ENCODE measurements at places on chromosomes 5 and 9. TPM values are rescaled to one million over a fixed set of nuclear protein-coding genes. Genes with fewer than 3 reads are reported as not detected.

DNA sequence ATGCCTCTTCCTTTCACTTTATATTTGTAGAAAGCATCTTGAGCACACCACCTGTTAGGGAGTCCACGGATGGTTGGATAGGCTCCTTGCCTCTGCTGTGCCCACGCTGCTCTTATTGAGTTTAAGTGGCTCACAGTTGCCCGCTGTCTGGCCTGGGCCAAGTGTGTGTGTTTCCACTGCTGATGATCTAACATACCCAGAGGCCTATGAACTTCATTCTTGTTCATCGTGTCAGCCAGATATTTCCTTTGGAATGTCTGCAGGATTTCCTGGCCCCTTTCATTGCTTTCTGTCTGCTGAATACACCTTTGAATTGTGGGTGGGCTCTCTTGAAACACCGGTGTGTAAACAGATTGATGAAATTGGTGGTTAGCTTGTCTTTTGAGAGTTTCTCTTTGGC lies 46.6 kb downstream of the MVB12B start:
- DNase-seq = no peak
- H3K27ac ChIP-seq = no peak overlapping the region
- no peaks in the 10 kb centered on the region for H3K36me3 ChIP-seq
- no peaks in the 10 kb centered on the region for H3K27me3 ChIP-seq

DNA sequence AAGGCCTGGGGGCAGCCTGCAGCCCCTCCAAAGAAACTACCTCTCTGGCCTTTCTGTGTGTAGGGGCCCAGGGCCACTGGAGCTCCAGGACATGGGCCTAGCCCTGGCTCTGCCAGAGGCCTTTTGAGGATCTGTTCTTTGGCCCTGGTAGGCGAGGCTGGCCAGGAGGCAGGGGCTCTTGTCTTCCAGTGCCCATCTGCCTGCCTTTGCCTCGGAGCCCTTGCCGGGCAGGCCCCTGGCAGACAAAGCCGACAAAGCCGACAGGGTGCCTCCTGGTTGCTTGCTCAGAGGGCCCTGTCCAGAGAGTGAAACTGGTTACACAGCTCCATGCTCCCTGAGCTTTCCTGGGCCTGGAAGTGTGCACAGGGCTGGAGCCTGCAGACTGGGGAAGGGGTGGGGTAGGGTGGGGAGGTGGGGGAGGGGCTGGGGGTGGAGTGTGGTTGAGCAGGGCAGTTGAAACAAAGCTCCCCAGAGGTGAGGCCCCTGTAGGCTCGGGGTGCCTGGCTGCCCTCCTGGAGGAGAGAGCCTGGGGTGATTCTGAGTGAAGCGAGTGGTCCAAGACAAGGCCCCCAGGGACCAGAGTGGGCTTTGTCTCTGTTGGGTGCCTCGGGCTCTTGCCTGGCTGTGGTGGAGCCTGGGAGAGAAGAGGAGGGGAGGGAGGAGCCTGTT lies 29.3 kb downstream of the PTPA start:
- H3K27me3 ChIP-seq = no peaks in the 10 kb centered on the region
- peaks cover 25% of the 10 kb centered on the region for H3K4me1 ChIP-seq
- H3K27ac ChIP-seq = peak overlapping the region; percentile 97
- H3K4me3 ChIP-seq = peak overlapping the region; percentile 71
- H3K36me3 ChIP-seq = peaks cover 49% of the 10 kb centered on the region
- DNase-seq = peak; percentile 21

DNA sequence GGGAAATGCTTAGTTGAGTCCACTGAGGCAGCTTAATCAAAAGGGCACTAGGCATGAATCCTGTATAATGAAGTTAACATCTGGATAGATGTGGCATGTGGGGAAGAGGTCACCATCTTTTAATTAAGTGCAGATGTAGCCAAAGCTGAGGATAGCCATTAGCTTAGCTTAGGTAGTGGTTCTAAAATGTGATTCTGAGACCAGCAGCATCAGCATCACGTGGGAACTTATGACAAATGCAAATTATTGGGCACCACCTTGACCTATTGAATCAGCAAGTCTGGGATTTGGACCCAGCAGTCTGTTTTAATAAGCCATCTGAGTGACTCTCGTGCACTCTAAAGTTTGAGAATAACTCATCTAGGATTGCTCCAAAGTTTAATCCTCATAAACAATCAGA lies 63.8 kb downstream of the SNCAIP start:
- no peak overlapping the region for H3K4me3 ChIP-seq
- no peak for DNase-seq
- H3K36me3 ChIP-seq = no peaks in the 10 kb centered on the region
- no peak overlapping the region for H3K27ac ChIP-seq
- H3K4me1 ChIP-seq = no peaks in the 10 kb centered on the region

- no peak overlapping the region for H3K27ac ChIP-seq
- H3K27me3 ChIP-seq = no peaks in the 10 kb centered on the region
- DNase-seq = no peak
- no peaks in the 10 kb centered on the region for H3K4me1 ChIP-seq
- no peaks in the 10 kb centered on the region for H3K36me3 ChIP-seq
- no peak overlapping the region for H3K4me3 ChIP-seq
Observed at GRCh38 chr9:125756518-125756917, 9.3 kb downstream of the PBX3 start.

- DNase-seq = no peak
- H3K4me3 ChIP-seq = no peak overlapping the region
Observed at GRCh38 chr5:168262042-168262743, 29.3 kb upstream of the WWC1 start.

GRCh38 chr9:120724757-120725400 lies 10.6 kb upstream of the MEGF9 start:
- no peak overlapping the region for H3K4me3 ChIP-seq
- no peak overlapping the region for H3K27ac ChIP-seq
- DNase-seq = no peak
- peaks cover 12% of the 10 kb centered on the region for H3K4me1 ChIP-seq

DNA sequence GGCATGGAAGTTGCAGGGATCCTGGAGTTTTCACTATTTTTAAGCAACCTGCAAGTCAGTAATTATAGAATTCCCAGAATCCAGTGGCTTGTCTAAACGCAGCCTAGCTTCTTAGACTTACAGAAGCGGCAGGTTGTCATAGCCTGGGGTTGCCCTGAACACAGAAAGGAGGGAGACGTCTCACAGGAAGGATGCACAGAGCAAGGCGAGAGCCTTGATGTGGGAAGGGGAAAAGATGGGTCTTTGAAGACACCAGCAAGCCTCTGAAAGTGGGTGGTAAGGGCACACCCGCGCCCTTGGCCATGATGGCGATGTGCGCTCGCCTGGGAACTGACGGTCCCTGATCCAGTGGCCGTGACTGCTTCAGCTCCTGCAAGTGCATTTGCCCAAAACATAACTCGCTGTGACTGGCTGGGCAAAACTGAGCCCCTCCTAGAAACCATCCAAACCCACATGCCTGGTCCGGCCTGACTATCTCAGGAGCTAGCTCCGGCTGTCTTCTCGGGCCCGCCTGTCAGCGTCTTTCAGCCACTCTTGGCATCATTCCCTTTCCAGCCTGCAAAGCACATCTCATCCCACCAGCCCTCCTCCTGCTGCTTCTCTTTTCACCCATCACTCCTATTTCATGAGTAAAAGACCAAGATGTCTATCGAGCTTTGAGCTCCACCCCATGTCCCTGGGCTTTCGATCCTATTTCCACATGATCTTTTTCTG lies 17.1 kb downstream of the FBP1 start:
- DNase-seq = no peak
- no peaks in the 10 kb centered on the region for H3K27me3 ChIP-seq
- no peaks in the 10 kb centered on the region for H3K36me3 ChIP-seq
- H3K27ac ChIP-seq = no peak overlapping the region
- no peaks in the 10 kb centered on the region for H3K4me1 ChIP-seq

DNA sequence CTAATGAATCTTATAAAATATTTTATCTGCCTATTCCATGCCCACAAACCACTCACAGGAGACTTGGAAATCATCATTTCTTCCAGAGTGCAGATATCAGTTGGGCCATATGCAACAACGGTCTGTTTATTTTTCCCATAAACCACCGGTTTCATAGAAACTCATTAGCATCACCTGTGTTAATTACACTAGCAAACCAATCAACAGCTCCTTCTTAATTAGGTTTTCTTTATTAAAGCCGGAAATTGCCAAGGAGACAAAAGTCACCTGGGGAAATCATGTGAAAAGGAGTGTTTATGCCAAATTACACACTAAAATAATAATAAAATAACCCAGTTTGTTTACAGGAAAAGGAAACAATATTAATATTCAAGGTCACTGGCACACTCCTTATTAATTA lies 129.6 kb downstream of the EBF1 start:
- H3K36me3 ChIP-seq = no peaks in the 10 kb centered on the region
- no peak overlapping the region for H3K27ac ChIP-seq
- H3K27me3 ChIP-seq = no peaks in the 10 kb centered on the region
- H3K4me1 ChIP-seq = peaks cover 2% of the 10 kb centered on the region

- no peak overlapping the region for H3K4me3 ChIP-seq
- DNase-seq = no peak
- H3K4me1 ChIP-seq = peaks cover 11% of the 10 kb centered on the region
- H3K36me3 ChIP-seq = peaks cover 12% of the 10 kb centered on the region
- no peaks in the 10 kb centered on the region for H3K27me3 ChIP-seq
Observed at GRCh38 chr5:16471387-16471786, 5.8 kb upstream of the ZNF622 start.

GRCh38 chr9:121813519-121814210 lies 162.2 kb downstream of the DAB2IP start:
- no peak for DNase-seq
- H3K27me3 ChIP-seq = no peaks in the 10 kb centered on the region
- no peaks in the 10 kb centered on the region for H3K4me1 ChIP-seq
- no peak overlapping the region for H3K27ac ChIP-seq

DNA sequence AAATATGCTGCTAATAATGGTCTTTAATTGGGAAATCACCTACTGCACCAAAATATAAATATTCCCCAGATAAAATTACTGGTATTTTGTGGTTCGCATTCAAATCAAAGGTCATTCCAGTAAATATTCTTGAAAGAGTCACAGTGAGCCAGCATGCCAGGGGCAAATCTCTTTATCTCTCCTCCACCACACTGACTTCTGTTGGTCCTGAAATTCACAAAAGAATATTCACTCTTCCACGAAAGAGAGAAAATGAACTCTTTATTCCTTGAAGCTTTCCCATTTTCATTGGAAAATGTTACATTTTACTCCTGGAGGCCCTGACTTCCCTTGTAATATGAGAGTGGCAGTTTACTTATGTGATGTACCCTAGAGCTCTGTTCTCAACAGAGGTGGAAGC lies 39.7 kb downstream of the ZNF366 start:
- no peak overlapping the region for H3K4me3 ChIP-seq
- H3K27ac ChIP-seq = no peak overlapping the region
- peaks cover 38% of the 10 kb centered on the region for H3K27me3 ChIP-seq
- DNase-seq = no peak

- no peaks in the 10 kb centered on the region for H3K36me3 ChIP-seq
- no peaks in the 10 kb centered on the region for H3K27me3 ChIP-seq
- H3K4me1 ChIP-seq = no peaks in the 10 kb centered on the region
- H3K4me3 ChIP-seq = no peak overlapping the region
Observed at GRCh38 chr5:154740483-154740882, 14.7 kb upstream of the LARP1 start.

GRCh38 chr5:165393839-165394238 lies 1888.4 kb downstream of the MAT2B start:
- no peak for DNase-seq
- H3K36me3 ChIP-seq = no peaks in the 10 kb centered on the region
- H3K27ac ChIP-seq = no peak overlapping the region
- no peak overlapping the region for H3K4me3 ChIP-seq
- H3K4me1 ChIP-seq = no peaks in the 10 kb centered on the region

- peaks cover 47% of the 10 kb centered on the region for H3K4me1 ChIP-seq
- DNase-seq = no peak
- H3K36me3 ChIP-seq = peaks cover 65% of the 10 kb centered on the region
- no peaks in the 10 kb centered on the region for H3K27me3 ChIP-seq
- H3K27ac ChIP-seq = peak overlapping the region; percentile 92
Observed at GRCh38 chr5:142323480-142324135, 1.2 kb downstream of the SPRY4 start.

GRCh38 chr5:37803487-37803886 lies 36.4 kb downstream of the GDNF start:
- H3K4me1 ChIP-seq = no peaks in the 10 kb centered on the region
- peaks cover 87% of the 10 kb centered on the region for H3K27me3 ChIP-seq
- no peak for DNase-seq
- no peak overlapping the region for H3K27ac ChIP-seq
- no peaks in the 10 kb centered on the region for H3K36me3 ChIP-seq

GRCh38 chr5:1139331-1140170 lies 27.7 kb upstream of the SLC12A7 start:
- H3K4me1 ChIP-seq = peaks cover 18% of the 10 kb centered on the region
- peaks cover 8% of the 10 kb centered on the region for H3K36me3 ChIP-seq
- H3K4me3 ChIP-seq = peak overlapping the region; percentile 36

- no peak overlapping the region for H3K4me3 ChIP-seq
- no peak overlapping the region for H3K27ac ChIP-seq
- H3K36me3 ChIP-seq = no peaks in the 10 kb centered on the region
- peaks cover 14% of the 10 kb centered on the region for H3K4me1 ChIP-seq
- H3K27me3 ChIP-seq = no peaks in the 10 kb centered on the region
Observed at GRCh38 chr9:3777137-3777536, 251.3 kb upstream of the RFX3 start.

DNA sequence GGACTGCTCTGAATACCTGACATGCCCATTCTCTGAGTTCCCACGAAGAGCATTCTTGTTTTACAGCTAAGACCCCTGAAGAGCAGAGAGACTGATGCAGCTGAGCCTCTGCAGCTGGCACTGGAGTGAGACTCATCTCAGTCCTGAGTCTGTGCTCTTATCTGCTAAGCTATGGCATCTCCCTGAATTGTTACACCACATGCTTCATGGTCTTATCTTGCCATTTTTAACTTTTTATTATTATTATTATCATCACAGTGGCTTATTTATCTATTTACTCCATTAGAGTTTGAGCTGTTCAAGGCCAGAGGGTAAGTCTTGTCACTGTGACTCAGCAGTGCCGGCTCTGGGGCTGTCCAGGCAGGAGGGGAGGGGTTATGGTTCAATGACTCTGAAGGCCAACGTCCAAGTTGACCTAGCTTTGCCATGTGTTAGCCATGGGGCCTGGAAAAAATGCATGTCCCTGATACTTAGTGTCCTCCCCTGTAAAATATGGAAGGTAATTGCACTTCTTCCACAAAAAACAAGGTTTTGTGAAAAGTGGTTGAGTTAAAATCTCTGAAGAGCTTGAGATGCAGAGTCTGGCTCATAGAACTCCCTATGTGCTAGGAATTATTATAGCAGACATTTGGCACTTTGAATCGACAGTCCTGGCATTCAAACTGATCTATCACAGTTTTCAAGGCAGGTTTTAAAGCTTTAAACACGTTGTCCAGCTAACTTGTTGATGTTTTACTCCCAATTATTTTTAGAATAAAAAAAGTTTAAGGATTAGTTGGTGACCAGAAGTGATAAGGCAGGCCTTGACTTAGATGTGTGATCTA lies 94.6 kb downstream of the ALDH1A1 start:
- peak overlapping the region; percentile 79 for H3K27ac ChIP-seq
- H3K4me1 ChIP-seq = peaks cover 23% of the 10 kb centered on the region
- peak; percentile 10 for DNase-seq
- H3K4me3 ChIP-seq = no peak overlapping the region
- no peaks in the 10 kb centered on the region for H3K36me3 ChIP-seq

The ENTREP1 gene
- total RNA-seq = 1.8 TPM

The IL4 gene
- total RNA-seq = not detected

The ZDHHC11B gene
- total RNA-seq = 3.0 TPM

The LEAP2 gene
- 2.8 TPM for total RNA-seq

The FBXW5 gene
- 50.8 TPM for total RNA-seq

Data from Calu3 (cell line).